Vagina (tissue), 2 donors: ENCODE measurements at places on chromosomes 16 and 17.
A peak's percentile ranks its signal among the peaks of the same experiment; 100 is the strongest.

DNA sequence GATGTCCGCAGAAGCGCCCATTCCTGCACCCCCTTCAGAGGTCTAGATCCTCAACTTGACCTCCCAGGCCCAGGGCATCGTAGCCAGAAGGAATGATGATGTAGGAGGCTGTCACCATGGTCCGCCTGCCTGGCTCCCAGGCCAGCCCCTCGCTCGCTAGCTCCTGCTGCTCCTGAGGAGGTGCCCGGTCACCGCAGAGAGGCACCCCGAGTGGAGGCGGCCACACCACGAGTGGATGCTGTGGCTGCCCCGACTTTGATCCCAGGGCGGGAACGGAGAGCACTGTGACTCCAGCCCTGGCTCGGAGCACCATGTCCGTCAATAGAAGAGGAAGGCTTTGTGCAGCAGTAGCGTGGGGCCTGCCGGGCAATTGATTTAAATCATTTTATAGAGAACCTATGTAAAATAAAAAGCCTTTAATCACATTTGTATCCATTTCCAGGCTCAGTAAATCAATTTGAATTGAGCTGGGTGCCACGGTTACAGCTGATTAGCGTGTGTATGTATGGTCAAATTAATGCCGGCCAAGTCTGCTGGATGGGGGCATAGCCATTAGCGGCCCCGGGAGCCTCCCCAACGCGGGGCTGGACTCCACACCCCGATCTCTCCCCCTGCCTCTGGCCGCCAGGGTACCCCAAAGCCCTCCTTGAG lies 122.6 kb upstream of the GSE1 start:
- DNase-seq = no peak

- DNase-seq = no peak
These were observed 118.8 kb downstream of the NLK start for GRCh38 chr17:28161311-28161710.

- DNase-seq = no peak
These were observed 1.9 kb upstream of the CBLN1 start for GRCh38 chr16:49283376-49284049.

DNA sequence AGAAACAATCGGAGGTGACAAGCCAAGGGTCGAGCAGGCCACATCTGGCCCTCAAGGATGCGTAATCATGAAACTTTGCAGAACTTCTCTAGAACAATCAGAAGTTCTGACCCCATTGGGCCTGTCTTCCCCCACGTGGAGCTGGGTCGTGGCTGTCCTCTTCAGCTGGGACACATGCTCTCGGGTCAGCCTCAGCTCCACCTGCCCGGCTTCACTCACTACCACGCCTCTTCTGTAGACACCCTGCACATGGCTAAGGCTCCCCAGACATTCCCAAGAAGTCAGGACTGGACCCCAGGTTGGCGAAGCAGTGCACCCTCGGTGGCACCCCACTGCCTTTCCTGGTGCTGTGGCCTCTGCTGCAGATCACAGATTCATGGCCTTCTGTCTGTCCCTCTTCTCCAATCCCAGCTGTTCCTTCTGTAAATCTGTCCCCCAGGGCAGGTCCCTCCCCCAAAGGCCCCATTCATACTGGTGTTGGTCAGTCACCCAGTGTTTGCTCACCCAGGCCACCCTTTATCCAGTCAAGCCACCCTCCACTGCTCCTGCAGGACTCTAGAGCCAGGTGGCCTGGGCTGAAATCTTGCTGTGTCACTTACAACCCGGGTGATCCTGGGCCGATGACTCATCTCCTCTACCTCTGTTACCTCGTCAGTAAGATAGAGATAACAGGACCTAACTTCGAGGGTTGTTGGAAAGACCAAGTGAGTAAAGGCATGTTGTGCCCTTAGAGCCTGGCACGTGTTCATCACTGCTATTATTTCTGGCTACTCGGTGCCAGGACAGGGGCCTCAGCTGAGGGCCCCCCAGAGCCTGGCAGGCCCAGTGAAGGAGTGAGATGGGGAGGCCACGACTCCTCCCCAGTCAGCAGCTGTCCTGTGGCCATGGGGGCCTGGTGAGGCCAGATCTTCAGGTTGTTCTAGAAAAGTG lies 1.4 kb upstream of the SLC5A11 start:
- peak; percentile 69 for DNase-seq
